ENCODE measurements at places on chromosomes 4 and X.
A peak's percentile ranks its signal among the peaks of the same experiment; 100 is the strongest.

GRCh38 chr4:136183513-136183912, 1348.8 kb downstream of the PCDH18 start:
- H3K27ac ChIP-seq: no peak overlapping the region
- DNase-seq: no peak
- H3K4me1 ChIP-seq: no peaks in the 10 kb centered on the region

DNA sequence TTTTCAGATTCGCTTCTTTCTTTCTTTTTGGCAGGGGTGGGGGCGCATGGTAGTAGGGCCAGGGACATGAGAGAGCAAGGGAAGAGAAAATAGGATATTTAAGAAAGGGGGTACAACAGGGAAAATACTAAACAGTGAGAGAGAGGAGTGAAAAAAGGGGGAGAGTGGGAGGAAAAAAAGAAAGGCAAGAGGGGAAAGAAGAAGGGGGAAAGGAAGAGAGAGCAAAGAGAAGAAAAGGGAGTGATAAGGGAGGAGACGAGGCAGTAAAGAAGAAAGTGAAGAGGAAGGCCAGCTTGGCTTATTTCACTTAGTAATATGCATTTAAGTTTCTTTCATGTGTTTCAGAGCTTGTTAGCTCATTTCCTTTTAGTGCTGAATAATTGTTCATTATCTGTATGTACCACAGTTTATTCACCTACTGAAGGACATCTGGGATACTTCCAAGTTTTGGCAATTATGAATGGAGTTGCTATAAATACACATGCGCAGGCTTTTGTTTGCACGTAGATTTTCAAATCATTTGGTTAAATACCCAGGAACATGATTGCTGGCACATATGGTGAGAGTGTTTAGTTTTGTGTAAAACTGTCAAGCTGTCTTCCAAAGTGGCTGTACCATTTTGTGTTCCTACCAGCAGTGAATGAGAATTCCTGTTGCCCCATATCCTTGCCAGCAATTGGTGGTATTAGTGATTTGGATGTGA, 37.3 kb downstream of the CASP6 start:
- no peaks in the 10 kb centered on the region for H3K4me1 ChIP-seq
- H3K27me3 ChIP-seq: no peaks in the 10 kb centered on the region
- DNase-seq: no peak
- no peak overlapping the region for H3K4me3 ChIP-seq
- H3K27ac ChIP-seq: no peak overlapping the region

- no peaks in the 10 kb centered on the region for H3K27me3 ChIP-seq
- H3K4me1 ChIP-seq: no peaks in the 10 kb centered on the region
- DNase-seq: no peak
- H3K27ac ChIP-seq: no peak overlapping the region
- no peak overlapping the region for H3K4me3 ChIP-seq
Observed at GRCh38 chr4:169657470-169658107, 37.2 kb downstream of the CLCN3 start.

DNA sequence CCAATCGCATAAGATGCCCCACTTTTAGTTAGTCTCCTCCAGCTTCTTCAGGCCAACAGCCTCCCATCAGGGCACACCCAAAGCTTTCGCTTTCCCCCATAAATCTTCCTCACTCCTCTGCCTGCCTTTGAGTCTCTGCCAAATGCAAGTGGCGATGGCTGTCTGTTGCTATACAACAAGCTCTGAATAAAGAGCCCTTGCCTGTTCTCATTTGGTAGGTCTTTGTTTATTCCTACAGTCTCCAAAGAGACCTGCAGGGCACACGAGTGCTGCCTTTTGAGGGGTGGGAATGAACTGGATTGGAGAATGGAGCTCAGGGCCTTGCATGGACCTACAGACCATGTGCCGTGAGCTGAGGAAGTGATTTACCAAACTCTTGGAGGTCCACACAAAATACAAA, 52.2 kb upstream of the SOD3 start:
- H3K4me1 ChIP-seq: peaks cover 4% of the 10 kb centered on the region
- H3K27ac ChIP-seq: no peak overlapping the region
- peak; percentile 18 for DNase-seq
- no peaks in the 10 kb centered on the region for H3K36me3 ChIP-seq
- no peaks in the 10 kb centered on the region for H3K27me3 ChIP-seq

DNA sequence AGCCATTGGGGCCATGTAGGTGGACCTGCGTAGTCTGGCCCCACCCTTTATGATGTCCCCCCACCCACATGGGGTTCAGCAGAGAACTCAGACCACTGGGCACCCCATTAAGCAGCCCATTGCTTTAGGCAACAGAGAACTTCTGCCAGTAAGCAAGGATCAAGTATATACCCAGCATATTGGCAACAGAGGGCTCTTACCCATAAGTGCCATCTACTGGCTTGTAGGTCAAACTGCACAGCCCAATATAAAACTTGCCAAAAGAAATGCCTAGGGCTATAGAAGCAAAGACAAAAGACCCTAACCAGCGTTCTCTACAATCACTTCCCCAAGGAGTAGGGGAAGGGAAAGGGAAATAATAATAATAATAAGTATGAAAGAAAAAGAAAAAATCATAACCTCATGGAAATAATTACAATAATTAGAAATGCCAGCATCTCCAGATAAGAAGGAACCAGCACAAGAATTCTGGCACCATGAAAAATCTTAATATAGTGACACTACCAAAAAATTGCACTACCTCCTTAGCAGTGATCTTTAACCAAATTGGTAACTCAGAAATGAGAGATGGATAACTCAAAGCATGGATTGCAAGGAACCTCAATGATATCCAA, 1090.7 kb downstream of the FAT4 start:
- H3K27ac ChIP-seq: no peak overlapping the region
- H3K4me1 ChIP-seq: no peaks in the 10 kb centered on the region
- no peaks in the 10 kb centered on the region for H3K36me3 ChIP-seq
- H3K27me3 ChIP-seq: no peaks in the 10 kb centered on the region
- no peak overlapping the region for H3K4me3 ChIP-seq

DNA sequence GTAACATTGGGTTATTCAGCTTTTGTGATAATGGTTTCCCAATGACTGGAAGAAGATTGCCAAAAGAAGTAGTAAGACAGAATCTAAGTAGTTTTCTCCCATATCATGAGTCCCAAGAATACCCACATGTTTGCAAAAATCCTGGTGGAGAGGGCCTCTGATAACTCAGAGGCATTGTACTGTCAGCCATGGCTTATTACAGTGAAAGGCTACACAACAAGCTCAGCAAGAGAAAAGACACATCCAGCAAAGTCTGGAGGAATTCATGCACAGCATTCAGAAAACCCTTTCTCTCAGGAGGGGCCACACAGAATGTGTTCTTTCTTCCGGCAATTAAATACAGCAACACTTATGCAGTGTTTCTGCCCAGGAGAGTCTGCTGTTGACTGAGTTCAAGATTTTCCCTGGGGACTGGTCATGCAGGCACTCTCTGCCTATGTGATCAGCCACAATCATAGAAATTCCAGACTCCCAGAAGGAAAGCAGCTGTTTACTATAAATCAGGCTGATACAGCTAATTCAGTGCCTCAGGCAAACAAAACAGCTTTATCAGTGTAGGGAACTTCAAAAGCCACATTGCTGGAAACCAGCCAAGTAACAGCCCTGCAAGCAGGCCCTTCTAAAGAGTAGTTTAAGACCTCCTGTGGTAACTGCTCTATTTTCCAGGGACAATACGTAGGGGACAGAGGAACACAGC, 937.1 kb downstream of the CCSER1 start:
- peak; percentile 54 for DNase-seq
- no peaks in the 10 kb centered on the region for H3K36me3 ChIP-seq
- H3K27me3 ChIP-seq: no peaks in the 10 kb centered on the region

GRCh38 chr4:174318829-174319764, 35.4 kb downstream of the CEP44 start:
- no peaks in the 10 kb centered on the region for H3K36me3 ChIP-seq
- peak; percentile 53 for DNase-seq
- H3K4me3 ChIP-seq: no peak overlapping the region
- H3K27me3 ChIP-seq: no peaks in the 10 kb centered on the region
- H3K27ac ChIP-seq: no peak overlapping the region

- no peak overlapping the region for H3K4me3 ChIP-seq
- H3K27ac ChIP-seq: no peak overlapping the region
- no peak for DNase-seq
- no peaks in the 10 kb centered on the region for H3K27me3 ChIP-seq
- H3K4me1 ChIP-seq: no peaks in the 10 kb centered on the region
Observed at GRCh38 chr4:164251257-164251656, 502.7 kb upstream of the SMIM31 start.

- DNase-seq: no peak
- no peak overlapping the region for H3K27ac ChIP-seq
- no peak overlapping the region for H3K4me3 ChIP-seq
- H3K4me1 ChIP-seq: no peaks in the 10 kb centered on the region
- H3K27me3 ChIP-seq: no peaks in the 10 kb centered on the region
Observed at GRCh38 chrX:10433296-10433965, 187.0 kb downstream of the MID1 start.

DNA sequence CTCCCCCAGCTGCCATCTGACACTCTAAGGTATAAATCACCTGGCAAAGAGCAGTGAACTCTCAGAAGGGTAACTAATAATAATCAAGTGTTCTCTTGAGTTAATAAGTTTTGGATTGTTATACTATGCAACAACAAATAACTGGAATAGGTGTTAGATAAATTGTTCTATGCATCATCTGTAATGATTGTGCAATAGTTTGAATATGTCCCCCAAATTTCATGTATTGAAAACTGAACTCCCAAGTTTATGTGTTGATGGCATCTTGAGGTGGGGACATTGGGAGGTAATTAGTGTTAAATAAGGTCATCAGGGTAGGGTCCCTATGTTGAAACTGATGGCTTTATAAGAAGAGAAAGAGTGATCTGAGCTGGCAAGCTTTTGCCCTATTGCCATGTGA, 272.7 kb upstream of the TAPT1 start:
- no peaks in the 10 kb centered on the region for H3K36me3 ChIP-seq
- no peaks in the 10 kb centered on the region for H3K27me3 ChIP-seq
- H3K4me3 ChIP-seq: no peak overlapping the region

GRCh38 chr4:55830716-55831115, 11.1 kb downstream of the EXOC1L start:
- H3K4me3 ChIP-seq: no peak overlapping the region
- no peaks in the 10 kb centered on the region for H3K4me1 ChIP-seq
- H3K27ac ChIP-seq: no peak overlapping the region

DNA sequence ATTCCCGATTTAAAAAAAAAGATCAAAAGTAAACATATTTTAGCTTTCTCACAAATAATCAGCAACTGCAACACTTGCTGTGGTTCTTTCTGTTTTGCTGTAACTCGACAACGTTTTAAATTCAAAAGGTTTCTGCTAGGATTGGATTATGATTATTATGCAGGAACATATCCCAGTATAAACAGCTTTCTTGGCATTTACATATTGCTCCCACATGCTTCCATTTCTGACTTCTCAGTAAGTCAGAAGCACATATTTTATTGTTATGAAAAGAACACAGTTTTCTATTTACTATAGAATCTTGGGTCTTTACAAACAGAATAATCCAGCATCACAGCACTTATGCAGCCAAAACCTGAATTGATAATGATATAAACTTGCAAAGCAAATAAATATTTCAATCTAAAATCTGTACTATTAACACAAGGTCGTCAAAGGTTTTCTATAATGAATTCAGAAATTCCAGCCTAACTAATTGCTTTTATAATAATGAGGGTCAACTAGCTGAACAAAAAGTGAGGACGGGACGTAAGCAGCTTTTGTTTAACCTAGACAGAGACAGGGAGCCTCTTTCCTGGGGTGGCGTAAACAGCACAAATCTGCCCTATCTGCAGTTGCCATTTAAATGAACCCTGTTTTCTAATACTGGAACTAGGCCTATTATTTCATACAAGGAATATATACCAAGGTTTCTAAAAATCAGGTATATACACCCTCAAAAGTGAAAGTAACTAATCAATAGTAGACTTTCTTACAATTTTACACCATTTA, 9.8 kb upstream of the PCDH18 start:
- H3K4me1 ChIP-seq: no peaks in the 10 kb centered on the region
- no peaks in the 10 kb centered on the region for H3K27me3 ChIP-seq
- no peaks in the 10 kb centered on the region for H3K36me3 ChIP-seq

GRCh38 chr4:102420563-102421398, 75.5 kb upstream of the SLC39A8 start:
- no peak overlapping the region for H3K4me3 ChIP-seq
- no peaks in the 10 kb centered on the region for H3K36me3 ChIP-seq

DNA sequence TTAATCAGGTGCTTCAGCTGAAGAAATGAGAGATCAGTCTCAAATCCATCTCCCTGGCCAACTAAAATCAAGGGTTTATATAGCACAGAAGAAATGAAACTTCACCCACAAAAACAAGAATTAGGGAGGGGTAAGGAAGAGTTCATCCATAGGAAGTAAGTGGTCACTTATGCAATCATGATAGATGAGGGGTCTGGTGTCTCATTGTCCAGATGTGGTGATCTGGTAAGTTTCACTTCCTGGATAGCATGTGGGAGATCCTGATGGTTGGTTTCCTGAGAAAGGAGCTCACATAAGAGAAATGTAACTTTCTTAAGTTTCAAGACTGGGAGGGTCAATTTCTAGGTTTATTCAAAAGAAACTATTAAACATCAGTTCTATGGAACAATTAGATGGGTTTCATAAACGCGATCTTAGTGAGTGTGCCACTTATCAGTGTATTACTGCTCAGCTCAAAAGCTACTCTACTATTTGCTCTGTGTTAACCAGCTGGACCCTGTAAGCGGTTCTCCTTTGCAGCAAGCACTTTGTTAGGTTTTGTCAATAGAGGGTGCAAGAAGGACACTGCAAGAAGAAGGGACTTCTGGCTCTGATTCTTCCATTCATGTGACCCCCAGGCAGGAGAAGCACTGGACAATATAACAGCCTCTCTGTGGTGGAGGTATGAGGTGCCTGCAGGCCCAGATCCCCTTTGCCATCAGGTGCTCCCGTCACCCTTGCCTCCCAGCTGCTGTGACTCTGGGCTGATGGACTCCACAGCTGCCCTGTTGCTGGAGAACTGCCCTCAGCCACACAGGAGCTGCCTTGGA, 35.4 kb upstream of the HPSE start:
- H3K4me1 ChIP-seq: no peaks in the 10 kb centered on the region
- no peak overlapping the region for H3K4me3 ChIP-seq

DNA sequence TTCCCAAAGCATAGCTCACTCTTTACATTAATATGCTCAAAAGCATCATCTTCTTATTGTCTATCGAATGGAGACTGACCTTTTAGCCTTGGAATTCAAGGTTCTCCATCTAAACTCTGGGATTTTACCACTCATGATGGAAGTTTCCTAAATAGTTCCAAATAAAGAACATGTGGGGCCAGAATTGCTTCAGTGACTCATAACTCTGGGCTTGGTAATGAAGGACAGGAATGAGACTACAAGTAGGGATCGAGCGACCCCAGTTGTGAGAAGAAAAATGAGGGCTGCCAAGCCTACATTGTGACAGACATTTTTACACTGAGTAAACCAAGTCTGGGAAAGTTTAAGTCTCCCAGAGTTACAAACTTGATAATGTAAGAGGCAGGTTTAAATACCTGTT, 269.9 kb downstream of the CBLL2 start:
- H3K27me3 ChIP-seq: no peaks in the 10 kb centered on the region
- H3K27ac ChIP-seq: no peak overlapping the region
- no peak for DNase-seq
- no peaks in the 10 kb centered on the region for H3K36me3 ChIP-seq

DNA sequence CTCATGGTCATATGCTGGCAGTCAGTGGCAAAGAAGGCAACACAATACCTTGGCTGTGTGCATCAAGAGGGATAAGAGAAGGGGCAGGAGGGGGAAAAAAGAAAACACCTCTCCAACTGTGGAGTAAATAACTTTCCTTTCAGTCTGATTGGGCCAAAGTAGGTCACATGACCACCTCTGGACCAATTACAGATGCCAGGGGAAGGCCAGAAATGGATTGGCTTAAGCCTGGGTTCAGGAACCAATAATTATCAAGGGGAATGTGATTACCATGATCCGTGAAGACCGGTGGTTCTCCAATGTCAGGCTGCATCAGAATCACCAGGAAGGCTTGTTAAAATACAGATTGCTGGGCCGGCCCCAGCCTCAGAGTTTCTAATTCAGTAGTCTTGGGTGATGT, 7.4 kb upstream of the ADGRG2 start:
- H3K4me3 ChIP-seq: no peak overlapping the region
- no peak for DNase-seq
- no peaks in the 10 kb centered on the region for H3K36me3 ChIP-seq
- H3K4me1 ChIP-seq: no peaks in the 10 kb centered on the region
- no peaks in the 10 kb centered on the region for H3K27me3 ChIP-seq
